ENCODE measurements at places on chromosomes 2 and 18.

DNA sequence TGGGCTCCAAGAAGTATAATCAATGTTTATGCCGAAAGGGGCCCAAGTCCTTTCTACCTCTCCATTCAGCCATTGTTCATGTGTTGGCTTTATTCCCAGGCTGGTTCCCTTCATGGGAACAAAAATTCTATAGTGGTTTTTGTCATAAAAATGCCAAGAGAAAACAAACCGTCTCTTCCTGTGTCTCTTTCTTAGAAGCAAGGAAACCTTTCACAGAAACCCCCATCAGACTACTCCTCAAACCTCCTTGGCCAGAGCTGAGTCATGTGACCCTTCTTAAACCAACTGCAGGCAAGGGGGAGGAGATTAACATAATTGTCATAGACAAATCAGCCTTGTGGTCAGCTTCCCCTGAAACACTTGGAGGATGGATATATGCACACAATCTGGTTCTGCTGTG, 75.1 kb upstream of the TANK start:
- DNase-seq: peak; percentile 19

DNA sequence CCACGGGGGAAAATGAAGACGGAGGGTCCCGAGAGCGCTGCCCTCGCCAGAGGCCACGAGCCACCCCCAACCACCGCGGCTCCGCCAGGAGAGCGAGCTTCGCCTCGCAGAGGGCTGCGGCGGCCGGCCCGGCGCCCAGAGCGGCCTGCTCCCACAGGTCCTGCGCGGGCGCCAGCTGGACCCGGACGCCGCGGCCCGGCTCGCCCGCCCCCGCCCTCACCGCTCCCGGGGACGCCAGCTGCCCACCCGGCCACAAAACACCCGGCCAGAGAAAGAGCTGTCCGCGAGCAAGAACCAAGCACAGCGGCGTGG, 709 bp downstream of the PTPN2 start:
- DNase-seq: no peak

GRCh38 chr2:216478151-216478550, 20.5 kb upstream of the RPL37A start:
- DNase-seq: peak; percentile 92

DNA sequence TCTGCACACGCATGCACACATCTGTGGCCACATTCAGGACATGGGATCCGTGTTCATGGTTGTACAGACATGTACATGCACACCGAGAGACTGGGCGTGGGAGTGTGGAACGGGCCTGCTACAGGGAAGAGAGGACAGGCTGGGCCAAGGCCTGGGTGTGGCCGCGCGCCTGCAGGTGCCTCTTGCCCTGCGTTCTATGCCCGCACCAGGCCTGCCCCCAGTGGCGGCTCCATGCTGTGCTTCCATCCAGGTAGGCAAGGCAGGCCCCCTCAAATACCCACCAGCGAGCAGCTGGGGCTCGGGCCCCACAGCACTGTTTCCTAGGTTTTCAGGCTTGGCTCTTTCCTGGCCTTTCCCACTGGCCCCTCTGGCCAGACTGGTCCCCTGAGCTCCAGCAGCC, 15.5 kb upstream of the PTMA start:
- DNase-seq: no peak

DNA sequence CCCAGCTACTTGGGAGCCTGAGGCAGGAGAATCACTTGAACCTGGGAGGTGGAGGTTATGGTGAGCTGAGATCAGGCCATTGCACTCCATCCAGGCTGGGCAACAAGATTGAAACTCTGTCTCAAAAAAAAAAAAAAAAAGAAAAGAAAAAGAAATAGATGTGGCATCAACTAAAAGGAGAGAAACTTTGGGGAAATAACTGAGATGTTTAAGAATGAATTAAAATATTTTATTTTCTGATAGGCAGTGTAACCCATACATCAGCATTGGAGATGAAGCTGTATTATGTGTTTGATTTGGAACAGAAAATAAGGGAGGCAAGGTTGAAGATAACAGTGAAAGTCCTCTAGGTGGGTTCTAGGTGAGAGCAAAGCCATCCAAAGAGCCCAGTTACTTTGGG, 110.7 kb upstream of the HNRNPA3 start:
- DNase-seq: no peak

DNA sequence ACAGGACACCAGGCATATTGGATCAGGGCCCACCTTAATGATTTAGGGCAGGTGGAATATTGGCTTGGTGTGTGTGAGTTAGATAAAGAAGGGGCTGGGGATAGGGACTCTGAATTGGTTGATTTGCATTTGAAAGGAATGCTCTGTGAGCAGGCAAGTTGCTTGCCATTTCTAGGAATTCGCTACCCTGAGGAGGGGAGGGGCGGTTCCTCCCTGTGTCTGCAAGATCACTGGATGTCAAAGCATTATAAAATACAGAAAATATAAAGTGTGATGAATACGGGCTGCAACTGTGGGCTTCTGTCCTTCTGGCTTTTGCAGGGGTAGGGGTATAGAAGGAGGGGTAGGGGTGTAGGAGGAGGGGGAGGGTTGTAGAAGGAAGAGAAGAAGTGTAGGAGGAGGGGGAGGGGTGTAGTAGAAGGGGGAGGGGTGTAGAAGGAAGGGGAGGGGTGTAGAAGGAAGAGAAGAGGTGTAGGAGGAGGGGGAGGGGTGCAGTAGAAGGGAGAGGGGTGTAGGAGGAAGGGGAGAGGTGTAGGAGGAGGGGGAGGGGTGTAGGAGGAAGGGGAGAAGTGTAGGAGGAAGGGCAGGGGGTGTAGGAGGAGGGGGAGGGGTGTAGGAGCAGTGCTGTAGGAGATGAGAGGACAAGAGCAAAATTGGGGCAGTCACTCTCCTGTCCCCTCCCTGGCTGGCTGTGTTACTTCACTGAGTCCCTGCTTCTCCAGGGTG, 238.0 kb upstream of the COPS8 start:
- DNase-seq: no peak

GRCh38 chr2:98773169-98773568, 42.2 kb upstream of the MGAT4A start:
- DNase-seq: no peak

DNA sequence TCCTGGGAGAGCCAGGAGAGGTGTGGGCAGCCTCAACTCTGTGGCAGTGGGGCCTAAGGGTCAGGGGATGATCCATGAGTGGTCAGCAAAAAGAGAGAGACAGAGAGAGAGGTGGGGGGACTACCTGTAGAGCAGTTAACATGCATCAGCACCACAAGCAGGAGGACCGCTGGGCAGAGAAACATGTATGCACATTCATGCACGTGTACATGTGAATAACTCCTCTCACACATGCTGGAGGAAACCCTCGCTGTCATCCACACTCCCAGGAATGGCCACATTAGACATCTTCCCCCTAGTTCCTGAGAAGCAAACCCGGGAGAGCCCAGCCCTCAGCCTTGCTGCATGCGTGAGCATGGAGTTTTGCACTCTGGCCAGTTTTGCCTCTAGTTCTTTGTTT, 166.1 kb downstream of the SMAD7 start:
- DNase-seq: no peak

GRCh38 chr2:138503087-138503442, 1.5 kb downstream of the SPOPL start:
- DNase-seq: peak; percentile 17
